Sigmoid colon (tissue), 7 donors: ENCODE measurements at places on chromosomes 7 and 10.

DNA sequence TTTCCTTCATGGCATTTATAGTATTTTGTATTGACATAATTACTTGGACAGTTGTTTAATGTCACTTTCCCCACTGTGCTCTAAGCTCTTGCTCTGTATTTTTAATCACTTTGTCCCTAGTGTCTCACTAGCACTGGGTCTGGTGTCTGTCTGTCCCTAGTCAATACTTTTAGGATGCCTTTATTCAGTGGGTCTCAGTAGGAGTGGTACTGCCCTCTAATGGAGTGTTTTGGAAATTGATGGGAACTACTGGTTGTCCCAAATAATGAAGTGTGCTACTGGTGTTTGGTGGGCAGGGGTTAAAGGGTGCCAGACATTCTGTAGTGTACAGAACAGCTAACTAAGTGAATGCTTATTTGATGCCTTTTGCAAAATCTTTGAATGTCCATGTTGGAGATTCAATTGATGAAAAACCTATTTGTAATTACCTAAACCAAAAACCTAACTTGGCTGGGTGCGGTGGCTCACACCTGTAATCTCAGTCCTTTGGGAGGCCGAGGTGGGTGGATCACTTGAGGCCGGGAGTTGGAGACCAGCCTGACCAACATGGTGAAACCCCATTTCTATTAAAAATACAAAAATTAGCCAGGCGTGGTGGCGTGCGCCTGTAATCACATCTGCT lies 33.3 kb downstream of the CDK14 start:
- no peak for DNase-seq

DNA sequence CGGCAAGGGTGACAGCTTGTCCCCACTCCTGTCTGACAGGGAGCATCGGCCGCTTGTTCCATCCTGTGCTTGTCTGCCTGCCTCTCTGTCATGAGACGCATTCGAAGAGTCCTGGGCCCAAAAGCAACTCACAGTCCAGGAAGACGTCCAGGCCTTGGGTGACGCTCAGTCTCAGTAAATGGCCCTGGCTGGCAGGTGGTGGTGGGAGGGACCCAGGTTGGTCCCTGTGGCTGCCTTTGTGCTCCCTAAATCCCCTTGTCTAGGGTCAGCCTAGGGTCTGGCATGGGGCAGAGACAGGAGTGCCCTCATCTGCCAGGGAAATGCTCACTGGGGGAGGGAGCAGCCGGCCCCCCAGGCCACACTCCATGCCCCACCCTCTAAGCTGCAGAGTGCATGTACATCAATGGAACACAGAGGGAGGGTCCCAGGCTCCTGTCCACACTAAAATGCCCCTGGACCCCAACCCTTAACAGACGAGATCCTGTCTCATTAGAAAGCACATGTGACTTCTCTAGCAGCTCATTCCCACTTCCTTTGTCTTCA lies 295.2 kb upstream of the ZNF32 start:
- no peak for DNase-seq

DNA sequence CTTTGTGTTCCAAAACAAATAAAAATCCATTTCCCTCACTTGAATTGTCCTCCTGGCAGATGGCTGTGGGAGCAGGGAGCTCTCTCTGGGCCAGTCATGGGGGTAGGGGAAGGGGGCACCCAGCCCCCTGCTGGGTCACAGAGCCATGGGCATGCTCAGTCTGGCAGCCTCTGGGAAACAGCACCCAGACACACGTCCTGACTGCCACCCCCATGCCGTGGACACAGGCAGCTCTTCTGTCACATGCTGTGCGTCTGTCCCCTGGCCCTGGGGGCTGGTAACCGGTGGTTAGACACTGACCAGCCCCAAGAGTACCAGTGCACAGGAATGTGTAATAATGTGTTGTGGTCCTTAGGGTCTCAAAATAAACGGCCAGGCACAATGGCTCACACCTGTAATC lies 47.0 kb downstream of the RASGEF1A start:
- DNase-seq, result peak; percentile 42

GRCh38 chr10:77310288-77310840 lies 327.2 kb downstream of the KCNMA1 start:
- no peak for DNase-seq

- DNase-seq, result no peak
Observed at GRCh38 chr7:47577321-47577919, 4.5 kb downstream of the TNS3 start.
